ENCODE measurements at places on chromosomes 1 and 21.
A peak's percentile ranks its signal among the peaks of the same experiment; 100 is the strongest.

GRCh38 chr21:26572076-26572701, 897 bp downstream of the CYYR1 start:
- no peak for DNase-seq

DNA sequence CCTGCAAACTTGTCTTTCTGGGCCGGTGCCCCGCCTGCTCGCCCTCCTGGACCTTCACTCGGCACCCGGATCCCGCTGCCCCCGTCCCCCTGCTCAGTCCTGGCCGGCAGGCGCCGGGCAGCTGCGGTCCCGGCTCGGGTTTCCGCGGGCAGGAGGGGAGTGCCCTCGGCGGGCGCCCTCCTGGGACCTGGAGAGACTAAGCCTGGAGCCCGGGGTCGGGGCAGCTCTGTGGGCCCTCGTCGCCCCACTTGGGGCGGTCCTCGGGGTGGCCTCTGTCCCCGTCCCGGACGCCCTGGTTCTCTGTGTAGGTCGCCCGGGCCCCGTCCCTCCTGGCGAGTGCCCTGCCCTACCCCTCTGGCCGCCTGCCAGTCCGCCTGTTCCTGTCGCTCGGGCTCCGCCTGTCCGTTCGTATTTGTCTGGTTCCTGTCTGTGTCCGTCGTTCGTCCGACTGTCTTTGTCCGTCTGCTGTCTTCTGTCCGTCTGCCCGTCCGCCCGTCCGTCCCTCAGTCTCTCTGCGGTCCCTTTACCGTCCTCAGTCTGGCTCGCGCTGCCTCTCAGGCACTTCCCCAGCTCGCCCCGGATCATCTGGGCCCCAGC, 490 bp downstream of the SERINC2 start:
- no peak for DNase-seq

DNA sequence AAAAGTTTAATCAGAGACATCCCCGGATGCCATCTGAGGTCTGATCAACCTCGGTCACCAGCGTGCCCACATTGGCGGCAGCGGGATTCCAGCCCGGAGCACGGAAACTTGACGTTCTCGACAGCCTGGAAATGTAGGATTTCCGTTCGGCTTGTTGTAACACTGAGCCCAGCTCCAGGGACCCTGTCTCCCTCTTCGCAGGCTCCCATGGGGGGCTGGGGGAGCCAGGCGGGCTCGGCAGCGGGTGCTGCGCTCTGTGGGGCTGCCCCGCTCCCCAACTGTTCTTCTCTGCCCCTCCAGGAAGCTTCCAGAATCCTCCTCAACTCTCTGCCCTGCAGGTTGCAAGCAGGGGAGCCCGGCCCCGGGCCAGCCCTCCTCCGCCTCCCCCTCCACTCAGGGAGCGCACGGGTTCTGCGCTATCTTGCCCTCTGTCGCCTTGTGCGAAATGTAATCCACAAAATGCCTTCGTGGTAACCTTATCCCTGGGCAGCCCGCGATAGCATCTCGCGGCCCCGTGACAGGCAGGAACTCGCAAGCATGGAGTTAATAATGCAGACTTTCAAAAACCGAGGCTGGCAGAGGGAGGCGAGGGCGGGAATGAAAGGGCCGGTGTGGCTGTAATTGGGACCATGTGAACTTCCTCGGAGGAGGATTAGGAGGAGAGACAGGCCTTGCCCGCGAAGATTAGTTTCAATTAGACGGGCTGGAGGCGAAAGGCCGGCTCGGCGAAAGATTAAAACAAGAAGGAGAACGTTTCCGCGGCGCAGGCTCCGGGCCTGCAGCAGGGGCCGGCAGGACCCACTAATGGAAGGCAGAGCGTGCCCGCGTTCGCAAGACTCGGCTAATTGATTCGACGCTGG, 53.9 kb upstream of the TTC34 start:
- no peak for DNase-seq

DNA sequence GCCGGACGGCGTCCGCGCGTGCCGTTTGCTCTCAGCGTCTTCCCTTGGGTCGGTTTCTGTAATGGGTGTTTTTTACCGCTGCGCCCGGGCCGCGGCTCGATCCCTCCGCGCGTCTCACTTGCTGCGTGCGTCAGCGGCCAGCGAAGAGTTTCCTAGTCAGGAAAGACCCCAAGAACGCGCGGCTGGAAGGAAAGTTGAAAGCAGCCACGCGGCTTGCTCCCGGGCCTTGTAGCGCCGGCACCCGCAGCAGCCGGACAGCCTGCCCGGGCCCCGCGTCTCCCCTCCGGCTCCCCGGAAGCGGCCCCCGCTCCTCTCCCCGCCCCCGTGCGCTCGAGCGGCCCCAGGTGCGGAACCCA, 159.8 kb downstream of the RUNX1 start:
- peak; percentile 69 for DNase-seq

- no peak for DNase-seq
These were observed 717 bp downstream of the CRYZL1 start for GRCh38 chr21:33640697-33641351.

GRCh38 chr1:196160066-196160795, 448.0 kb downstream of the KCNT2 start:
- no peak for DNase-seq

DNA sequence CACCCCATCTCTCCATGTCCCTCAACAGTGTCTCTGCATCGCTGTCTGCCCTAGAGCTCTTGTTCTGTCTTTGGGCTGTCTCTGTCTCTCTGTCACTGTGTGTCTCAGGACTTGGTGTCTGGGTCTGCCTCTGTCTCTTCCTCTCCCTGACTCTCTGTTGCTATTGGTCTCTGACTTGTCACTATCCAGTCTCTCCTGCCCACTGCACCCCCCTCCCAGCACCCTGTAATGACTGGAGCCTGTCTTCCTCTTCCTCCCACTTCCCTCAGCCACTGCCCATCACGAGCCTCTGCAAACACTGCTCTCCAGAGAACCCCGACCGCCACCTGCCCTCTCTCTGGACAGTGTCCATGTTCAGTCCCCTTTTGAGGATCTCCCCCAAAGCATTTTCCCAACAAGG, 12.1 kb downstream of the PEAR1 start:
- no peak for DNase-seq

- DNase-seq, result peak; percentile 54
These were observed 2.0 kb downstream of the FCER1G start for GRCh38 chr1:161216945-161217712.

DNA sequence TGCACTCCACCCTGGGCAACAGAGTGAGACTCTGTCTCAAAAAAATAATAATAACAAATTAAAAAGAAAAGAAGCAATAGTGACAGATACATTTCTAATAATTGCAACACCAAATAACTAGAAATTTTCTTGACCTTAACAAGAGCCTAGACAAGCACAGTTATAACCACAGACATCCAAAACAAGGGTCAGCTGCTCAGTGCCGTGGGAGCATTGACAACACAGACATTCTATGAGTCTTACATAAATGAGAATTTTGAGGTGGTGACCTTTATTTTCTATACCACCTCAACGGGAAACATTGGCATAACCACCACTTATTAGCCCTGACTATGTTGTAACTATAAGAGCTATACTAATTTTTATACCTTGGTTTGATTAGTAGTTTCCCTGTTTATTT, 156.1 kb downstream of the NR5A2 start:
- no peak for DNase-seq

- no peak for DNase-seq
These were observed 11.0 kb downstream of the CD2 start for GRCh38 chr1:116764906-116765862.

DNA sequence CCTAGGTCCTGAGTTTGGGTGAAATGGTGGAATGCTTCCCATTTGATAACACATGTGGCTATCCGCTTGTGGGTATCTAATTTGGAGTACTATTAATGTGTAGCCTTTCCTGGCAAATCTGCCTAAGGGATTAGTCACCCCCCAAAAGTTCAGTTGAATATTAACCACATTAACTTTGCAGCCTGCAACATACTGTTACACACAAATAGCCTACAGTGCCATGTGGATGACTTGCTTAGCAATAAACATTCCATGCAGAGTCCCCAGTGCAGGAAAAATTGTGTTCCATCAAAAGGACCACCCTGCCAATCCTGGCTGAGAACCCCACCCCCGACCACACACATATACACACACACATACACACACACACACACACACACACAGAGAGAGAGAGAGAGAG, 303.3 kb upstream of the ESRRG start:
- DNase-seq, result no peak

DNA sequence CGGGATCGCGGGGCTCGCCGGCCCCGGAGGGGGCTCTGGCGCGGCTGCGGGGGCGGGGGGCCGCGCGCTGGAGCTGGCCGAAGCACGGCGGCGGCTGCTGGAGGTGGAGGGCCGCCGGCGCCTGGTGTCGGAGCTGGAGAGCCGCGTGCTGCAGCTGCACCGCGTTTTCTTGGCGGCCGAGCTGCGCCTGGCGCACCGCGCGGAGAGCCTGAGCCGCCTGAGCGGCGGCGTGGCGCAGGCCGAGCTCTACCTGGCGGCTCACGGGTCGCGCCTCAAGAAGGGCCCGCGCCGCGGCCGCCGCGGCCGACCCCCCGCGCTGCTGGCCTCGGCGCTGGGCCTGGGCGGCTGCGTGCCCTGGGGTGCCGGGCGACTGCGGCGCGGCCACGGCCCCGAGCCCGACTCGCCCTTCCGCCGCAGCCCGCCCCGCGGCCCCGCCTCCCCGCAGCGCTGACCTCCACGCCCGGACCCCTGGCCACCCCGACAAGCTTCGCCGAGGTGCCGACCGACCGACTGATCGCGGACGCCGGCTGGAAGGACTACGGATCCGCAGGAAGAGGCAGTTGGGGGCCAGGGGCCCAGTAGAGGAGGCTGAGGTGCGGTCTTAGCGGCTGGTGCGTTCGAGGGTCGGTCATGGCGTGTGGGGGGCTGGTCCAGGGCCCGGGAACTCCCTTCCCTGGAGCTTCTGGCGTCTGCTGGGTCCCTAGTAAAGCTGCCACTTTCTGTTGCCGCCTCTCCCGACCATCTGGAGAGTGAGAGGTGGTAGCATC, 711 bp downstream of the TRNP1 start:
- no peak for DNase-seq

- no peak for DNase-seq
These were observed 185.4 kb downstream of the LMO4 start for GRCh38 chr1:87513966-87514660.

DNA sequence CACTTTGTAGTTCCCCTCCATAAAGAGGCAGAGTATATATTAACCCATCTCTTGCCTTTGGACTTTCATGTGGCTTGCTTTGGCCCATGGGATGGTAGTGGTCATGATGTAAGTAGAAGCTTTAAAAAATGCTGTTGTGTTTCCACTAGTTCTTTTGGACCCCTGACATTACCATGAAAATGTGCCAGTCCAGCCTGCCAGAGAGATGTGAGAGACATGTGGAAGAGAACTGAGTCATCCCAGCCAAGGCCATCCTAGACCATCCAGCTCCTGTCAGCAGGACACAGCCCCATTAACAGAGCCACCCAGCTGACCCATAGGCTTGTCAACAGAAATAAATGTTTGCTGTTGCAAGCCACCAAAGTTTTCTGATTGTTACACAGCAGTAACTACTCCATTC, 3.9 kb upstream of the CD101 start:
- no peak for DNase-seq

- DNase-seq, result no peak
These were observed 29.0 kb upstream of the CTBS start for GRCh38 chr1:84603223-84603622.

- no peak for DNase-seq
These were observed 54.8 kb downstream of the OSBPL9 start for GRCh38 chr1:51671527-51672325.

DNA sequence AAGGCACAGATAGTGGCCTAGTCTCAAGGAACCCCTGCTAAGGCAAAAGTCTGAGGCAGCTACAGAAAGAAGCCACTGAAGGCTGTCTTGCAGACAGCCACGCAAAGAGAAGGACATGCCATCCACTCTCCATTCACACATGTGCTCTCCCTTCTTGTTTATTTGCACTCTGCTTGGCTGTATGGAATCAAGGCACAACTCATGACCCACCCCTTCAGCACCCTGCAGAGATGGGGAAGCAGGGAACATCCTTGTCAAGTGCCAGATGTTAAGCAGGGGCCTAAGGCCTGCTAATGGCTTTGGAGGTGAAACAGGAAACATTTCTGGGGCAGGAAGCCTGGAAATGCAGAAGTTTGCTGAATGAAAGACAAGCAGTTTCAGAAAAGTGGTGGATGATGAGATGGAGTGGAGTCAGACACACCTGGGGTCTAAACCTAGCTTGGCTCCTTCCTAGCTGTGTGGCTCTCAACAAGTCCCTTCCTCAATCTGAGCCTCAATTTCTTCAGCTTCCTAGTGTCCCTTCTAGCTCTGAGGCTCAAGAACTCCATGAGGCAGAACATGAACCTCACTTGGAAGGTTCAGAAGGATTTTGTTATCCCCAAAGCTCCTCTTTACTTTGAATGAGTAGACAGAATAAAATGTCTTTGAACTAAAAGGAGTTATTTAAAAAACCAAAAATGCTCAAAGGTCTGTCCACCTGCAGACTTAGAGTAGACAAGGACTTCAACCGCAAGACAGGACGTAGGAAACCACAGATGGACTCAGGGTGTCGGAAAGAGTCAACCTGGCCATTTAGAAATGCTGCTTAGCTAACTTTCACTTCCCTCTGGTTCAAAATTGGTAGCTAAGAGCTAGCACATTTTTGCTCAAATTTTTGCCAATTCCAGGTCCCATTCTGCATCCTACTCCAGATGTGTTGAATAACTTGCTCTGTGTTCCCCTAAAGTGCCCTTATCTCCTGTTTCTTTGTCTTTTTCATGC, 283.1 kb downstream of the PLPP3 start:
- no peak for DNase-seq

GRCh38 chr1:229844675-229845074, 218.6 kb downstream of the URB2 start:
- no peak for DNase-seq

GRCh38 chr1:116478621-116479020, 92.2 kb downstream of the CD58 start:
- DNase-seq, result no peak

DNA sequence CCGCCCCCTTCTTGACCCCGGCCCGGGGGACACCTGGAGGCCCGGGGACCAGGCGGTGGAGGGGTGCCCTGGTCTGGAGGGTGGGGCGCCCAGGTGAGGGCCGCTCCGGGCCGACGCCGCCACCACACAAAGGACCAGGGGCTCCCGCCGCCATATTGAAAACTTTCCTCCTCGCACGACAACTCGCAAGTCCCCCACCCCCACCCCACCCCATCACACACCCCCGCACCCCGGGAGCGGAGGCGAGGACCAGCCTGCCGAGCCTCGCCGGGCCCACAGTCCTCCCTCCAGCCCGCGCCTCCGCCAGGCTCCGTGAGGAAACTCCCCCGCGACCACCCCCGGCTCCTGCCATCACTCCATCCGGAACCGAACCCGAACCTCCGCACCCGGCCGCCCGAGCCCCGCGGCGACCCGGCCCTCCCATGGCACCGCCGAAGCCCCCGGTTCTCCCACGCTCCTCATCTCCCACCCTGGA, 733 bp downstream of the KDM5B start:
- no peak for DNase-seq

Data from stimulated activated naive B cell treated with anti-CD40 and anti-IgM and Interleukin-4, amounts not matched to agents 10 μg/mL and 1 μg/mL and 100 μg/mL, for 72 hours (primary cell).